ENCODE measurements at places on chromosomes 6 and 20. TPM values are rescaled to one million over a fixed set of nuclear protein-coding genes. Genes with fewer than 3 reads are reported as not detected.

The LPIN3 gene
- 18.4 TPM for total RNA-seq

The OARD1 gene
- total RNA-seq, result 45.7 TPM

The RAD21L1 gene
- not detected for total RNA-seq

The SCGN gene
- 97.2 TPM for total RNA-seq

The GGTLC1 gene
- not detected for total RNA-seq

The TNXB gene
- total RNA-seq, result 14.6 TPM

DNA sequence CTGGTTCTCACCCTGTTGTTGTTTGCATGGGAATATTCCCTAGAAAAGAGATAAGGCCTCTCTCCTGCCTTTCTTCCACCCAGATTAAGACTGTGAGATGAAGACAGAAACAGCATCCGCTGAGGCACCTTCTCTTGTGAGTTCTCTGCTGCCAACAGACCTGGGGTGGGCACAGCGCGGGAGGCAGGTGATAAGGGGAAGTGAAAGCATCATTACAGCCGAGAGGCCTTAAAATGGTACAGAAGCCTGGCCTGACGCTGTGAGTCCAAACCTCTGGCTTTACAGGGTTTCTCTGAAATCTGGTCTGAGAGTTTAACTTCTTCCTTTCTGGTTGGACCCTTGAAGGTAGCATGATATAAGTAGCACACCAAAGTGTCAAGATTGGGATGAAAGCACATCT, 21.0 kb upstream of the IYD start:
- DNase-seq, result no peak

GRCh38 chr20:25116739-25117458, 35.0 kb upstream of the VSX1 start:
- DNase-seq, result no peak

- no peak for DNase-seq
Observed at GRCh38 chr6:159977255-159977903, 8.5 kb downstream of the IGF2R start.

- DNase-seq, result no peak
Observed at GRCh38 chr6:40054186-40054585, 119.9 kb upstream of the MOCS1 start.

DNA sequence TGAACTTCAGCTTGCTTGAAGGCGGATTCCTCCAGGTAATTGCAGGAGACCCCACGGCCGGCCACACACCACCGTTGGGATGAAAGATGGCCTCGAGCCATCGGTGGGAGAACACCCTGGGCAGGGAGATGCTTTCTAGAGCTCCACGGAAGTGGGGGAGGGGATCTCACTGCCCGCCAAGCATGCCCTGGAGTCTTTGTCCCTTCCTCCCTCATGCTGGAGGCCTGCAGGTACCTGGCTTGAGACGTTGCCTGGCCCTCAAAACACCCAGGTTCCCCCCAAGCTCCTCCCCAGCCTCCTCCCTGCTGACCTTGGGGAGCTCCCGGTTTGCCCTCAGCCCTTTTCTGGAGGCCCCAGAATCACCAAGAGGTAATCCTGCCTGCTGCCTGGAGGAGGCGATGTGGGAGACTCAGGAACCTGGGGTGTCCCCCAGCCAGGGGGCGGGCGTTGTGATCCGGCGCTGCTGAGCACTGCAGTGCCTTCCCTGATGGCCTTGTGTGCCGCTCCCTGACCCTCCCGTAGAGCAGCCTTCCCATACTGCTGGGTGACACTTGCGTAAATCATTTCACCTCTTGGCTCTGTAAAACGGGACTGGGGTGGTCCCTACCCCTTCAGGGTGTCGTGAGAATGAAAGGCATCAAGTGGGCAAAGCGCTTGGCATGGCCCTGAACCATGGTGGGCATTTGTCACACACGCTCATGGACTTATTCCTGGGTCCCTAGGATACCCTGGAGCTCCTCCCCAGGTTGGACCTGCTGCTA, 91.4 kb downstream of the CEBPB start:
- no peak for DNase-seq

- DNase-seq, result no peak
Observed at GRCh38 chr20:36700438-36700837, 45.5 kb downstream of the NDRG3 start.

DNA sequence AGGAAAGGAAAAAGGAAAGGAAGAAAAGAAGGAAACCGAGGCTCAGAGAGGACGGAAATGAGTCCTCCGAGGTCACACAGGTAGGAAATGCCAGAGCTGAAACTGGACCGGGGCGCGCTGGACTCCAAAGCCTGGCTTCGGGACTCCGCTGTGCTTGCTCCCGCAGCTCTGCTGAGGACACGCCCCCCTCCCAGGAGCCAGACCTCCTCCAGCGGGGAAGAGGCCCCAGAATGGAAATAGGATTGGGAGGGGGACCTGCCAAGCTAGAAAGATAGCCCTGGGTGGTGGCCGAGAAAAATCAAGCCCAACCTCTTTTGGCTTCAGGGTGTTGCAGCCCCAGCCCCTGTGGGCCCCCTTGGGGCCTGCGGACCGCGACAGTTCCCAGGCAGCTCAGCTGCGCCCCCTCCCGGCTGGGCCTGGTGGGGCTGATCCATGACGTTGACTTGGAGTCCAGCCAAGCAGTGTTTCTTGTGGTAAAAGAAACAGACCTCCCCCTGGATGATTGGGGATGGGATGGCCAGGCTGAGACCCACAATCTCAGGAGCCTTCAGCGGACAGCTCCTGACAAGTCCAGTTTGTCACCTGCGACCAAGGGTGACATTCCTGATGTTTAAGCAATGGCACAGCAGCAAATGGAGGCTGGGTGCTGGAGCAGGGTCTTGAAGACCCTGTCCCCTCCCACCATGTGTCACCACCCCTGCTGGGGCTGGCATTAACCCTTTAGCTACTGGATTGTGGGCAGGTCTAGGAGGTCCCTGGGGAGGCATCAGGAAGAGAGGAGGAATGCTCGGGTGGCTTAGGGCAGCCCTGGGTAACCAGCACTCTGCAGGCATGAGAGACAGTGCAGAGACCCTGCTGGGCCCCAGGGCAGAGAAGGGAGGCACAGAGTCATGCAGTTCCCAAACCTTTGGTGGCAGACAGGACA, 55.4 kb downstream of the RIPOR3 start:
- peak; percentile 50 for DNase-seq

DNA sequence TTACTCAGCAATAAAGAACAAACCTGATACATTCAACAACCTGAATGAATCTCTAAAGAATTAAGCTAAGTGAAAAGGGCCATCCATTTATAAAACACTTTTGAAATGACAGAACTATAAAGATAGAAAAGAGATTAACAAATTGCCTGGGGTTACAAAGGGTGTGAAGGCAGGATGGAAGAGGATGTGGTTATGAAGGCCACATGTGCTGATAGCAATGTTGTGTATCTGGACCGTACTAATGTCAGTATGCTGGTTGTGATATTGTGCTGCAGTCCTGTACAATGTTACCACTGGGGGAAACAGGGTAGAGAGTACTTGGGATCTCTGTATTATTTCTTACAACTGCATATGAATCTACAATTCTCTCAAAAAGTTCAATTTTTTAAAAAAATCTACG, 36.4 kb downstream of the ELOVL5 start:
- no peak for DNase-seq

GRCh38 chr20:46350986-46351267, 42.6 kb upstream of the CDH22 start:
- DNase-seq, result no peak

DNA sequence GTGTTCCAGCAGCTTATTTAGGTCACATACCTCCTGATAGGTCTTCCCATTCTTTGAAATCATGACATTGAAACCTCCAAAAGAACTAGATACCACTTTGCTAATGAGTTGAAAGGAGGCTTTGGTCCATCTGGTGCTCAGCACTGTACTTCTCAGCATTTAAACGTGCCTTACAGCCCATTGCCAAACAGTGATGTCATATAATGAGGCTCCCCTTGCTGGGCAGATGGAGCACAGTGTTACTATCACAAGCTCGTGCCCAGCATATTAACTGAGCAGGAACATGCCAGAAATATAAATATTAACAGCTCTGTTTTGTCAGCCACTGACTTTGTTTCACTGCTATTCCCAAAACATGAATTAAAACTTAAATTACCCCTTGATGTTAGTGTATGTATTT, 25.5 kb upstream of the MAPK13 start:
- no peak for DNase-seq

DNA sequence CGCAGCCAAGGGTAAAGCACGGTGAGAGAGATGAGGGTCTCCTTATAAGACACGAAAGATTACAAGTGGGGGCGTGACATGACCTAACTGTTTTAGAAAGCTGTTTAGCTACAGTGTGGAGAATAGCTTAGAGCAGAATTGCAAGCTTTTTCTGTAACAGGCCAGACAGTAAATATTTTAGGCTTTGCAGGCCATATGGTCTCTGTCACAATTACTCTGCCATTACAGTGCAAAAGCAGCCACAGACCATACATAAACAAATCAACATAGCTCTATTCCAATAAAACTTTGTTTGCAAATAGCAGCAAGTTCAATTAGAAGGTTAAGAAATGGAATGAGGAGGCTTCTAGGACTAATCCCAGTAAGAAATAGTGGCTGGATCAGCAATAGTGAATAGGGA, 16.8 kb downstream of the PGM3 start:
- DNase-seq, result no peak

- DNase-seq, result no peak
Observed at GRCh38 chr6:45054610-45055009, 273.5 kb upstream of the RUNX2 start.

DNA sequence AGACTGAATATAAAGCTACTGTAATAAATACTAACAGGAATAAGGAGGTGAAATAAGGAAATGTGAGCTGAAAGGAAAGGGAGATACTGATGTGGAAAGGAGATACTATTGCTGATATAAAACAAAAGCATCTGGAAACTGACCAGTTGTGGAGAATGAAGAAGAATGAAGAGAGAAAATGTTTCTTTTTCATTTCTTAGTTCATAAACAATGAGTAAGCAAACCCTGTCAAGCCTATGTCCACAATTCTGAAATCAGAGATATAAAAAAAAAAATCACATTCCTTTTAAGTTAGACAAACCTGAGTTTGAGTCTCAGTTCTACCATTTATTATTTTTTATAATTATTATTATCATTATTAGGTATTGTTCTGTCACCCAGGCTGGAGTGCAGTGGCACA, 121.6 kb upstream of the GJE1 start:
- no peak for DNase-seq

GRCh38 chr6:22380236-22380635, 83.4 kb upstream of the PRL start:
- no peak for DNase-seq

GRCh38 chr20:46688151-46689081, 828 bp downstream of the TP53RK start:
- no peak for DNase-seq

GRCh38 chr6:11069760-11070159, 23.9 kb upstream of the SMIM13 start:
- DNase-seq, result no peak

- no peak for DNase-seq
Observed at GRCh38 chr6:11248974-11249761, 16.7 kb upstream of the NEDD9 start.

- no peak for DNase-seq
Observed at GRCh38 chr6:153103319-153103655, 27.8 kb downstream of the RGS17 start.

DNA sequence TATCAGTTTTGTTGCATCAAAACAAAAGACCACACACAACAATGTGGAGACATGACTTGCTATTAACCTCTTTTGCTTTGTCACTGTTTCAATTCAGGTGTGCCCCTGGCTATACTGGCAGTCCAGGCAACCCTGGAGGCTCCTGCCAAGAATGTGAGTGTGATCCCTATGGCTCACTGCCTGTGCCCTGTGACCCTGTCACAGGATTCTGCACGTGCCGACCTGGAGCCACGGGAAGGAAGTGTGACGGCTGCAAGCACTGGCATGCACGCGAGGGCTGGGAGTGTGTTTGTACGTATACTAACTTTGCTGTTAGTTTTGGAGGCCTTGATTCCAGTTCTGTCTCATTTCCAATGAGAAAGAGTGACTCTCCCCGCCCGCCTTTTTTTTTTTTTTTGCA, 356.9 kb downstream of the ARHGAP18 start:
- no peak for DNase-seq

DNA sequence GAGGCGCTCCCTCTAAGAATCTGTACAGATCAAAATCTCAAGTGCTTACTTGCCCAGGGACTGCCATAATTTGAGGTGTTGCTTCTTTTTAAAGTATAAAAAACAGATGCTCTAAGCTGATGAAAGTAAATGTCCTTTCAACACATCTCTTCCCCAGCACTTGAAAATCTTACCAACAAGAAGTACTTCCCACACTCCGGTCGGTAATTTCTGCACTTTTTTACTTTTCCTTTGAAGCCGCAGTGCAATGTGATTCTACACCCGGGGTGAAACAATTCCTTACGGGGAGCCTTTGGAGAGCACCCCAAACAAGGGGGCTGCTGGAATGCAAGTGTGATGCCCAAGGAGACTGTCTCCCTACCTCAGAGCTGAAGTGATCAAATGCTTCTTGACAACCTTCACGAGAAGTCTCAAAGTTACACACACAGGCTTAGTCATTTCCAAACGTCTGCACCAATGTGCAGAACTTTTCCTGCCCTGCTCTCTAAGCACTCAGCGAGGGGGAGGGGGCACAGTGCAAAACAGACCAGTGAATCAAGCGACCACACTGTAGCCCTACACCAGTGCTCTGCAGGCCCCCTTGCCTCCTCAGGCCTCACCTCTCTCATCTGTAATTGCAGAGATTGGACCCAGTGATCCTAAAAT, 56.7 kb downstream of the ATXN1 start:
- DNase-seq, result no peak

GRCh38 chr6:130152908-130153510, 69.7 kb downstream of the SAMD3 start:
- DNase-seq, result no peak

DNA sequence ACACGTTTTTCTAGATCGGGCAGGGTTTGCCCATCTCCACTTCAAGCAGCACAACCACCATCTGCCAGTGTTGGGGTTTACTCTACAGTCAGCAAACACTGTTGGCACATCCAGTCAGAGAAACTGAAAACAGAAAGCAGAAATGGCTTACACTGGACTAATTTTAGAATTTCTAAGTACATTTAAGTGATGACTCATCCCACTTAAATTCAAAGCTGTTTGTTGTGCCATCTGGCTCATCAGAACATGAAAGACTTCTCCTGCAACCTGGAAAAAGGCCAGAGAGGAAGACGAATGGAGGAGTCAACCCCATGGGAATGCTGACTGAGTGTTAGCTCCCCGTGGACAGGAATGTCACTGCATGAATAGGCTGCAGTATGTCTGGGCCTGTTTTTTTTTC, 21.8 kb downstream of the FAM209B start:
- DNase-seq, result no peak

DNA sequence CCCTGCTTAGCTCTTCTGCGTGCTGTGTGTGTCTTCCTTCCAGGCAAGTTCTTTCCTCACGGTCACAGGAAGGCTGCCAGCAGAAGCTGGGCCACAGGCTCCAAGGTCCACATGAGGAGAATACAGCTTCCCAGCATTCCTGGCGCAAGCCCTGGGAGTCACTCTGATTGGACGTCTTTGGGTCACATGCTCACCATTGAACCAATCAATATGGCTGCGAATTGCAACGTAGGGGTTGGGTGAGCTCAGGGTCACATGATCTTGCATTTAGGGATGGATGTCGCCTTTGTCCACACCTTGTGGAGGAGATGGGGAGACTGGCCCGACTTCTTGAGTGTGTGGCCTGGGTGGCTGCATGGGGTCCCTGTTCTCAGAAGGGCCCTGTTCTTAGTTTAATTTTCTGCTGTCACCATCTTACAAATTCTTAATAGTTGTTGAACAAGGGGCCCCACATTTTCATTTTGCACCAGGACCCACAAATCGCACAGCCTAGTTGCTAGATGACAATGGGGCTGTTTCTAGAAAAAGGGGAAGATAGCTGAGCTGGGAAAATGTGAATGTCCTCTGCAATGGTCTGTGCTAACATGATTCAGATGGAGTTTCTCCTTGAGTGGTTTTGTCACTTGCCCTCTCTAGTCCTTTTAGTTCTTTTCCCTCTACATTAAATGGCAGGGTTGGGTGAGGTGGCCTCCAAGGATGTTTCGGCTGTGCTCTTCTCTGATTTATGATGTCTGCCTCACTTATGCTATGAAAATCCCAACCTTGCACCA, 149.6 kb downstream of the CDH26 start:
- DNase-seq, result no peak
